ENCODE measurements at places on chromosomes 7 and 10.

GRCh38 chr10:114683593-114683992, 25.5 kb upstream of the ABLIM1 start:
- DNase-seq: no peak

- DNase-seq: no peak
Measured at GRCh38 chr10:59880019-59880717, 26.2 kb downstream of the CCDC6 start.

DNA sequence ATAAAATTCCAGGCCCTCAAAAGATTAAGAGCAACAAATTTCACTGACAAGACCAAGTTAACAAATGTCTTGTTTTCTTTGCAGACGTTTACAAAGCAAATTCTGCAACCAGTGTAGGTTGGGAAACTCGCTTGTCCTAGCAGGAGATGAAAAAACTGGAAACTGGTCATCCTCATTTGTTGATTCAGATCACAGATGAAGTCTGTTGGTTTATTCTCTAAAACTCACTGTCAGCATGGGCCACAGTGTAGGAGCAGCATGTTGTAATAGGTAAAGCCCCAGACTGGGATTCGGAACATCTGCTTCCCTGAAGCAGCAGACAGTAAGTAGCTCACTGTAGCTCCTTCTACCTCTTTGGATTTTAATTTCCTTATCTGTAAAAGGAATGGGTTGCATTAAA, 31.5 kb downstream of the PANK1 start:
- no peak for DNase-seq

GRCh38 chr10:14608381-14609001, 166.2 kb downstream of the FAM107B start:
- DNase-seq: no peak

GRCh38 chr10:92801978-92802872, 46.1 kb upstream of the EXOC6 start:
- DNase-seq: no peak

DNA sequence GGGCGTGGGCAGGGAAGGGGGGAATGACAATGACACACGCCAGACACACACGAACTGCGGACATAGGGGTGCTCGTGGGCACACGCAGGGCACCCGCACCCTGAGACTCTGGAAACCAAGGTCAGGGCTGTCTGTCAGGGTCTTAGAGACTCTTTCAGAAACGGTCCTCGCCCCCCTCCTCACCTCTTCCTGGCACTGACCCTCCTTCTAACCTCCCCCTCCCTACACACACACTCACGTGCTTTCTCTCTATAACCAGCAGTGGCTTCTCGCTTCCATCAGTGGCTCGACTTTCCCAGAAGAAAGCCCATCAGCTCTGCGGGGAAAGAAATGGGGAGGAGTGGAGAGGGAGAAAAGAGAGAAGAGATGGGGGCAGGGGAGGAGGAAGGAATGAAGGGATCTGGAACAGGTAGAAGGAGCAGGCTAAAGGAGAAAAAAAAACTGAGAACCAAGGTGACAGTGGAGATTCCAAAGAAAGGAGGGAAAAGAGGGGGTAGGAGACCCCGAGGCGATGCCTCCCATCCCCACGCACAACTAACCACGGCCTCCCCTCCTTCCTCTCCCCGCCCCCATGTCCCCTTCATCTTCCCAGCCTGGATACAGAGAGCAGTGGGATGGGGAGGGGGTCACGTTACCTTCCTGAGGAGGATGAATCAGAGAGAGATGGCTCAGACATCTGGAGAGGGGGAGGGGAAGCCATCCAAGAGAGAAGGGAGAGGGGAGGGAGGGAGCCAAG, 1.7 kb upstream of the VGF start:
- DNase-seq: no peak

GRCh38 chr10:132814469-132814856, 28.5 kb upstream of the NKX6-2 start:
- DNase-seq: peak; percentile 26

DNA sequence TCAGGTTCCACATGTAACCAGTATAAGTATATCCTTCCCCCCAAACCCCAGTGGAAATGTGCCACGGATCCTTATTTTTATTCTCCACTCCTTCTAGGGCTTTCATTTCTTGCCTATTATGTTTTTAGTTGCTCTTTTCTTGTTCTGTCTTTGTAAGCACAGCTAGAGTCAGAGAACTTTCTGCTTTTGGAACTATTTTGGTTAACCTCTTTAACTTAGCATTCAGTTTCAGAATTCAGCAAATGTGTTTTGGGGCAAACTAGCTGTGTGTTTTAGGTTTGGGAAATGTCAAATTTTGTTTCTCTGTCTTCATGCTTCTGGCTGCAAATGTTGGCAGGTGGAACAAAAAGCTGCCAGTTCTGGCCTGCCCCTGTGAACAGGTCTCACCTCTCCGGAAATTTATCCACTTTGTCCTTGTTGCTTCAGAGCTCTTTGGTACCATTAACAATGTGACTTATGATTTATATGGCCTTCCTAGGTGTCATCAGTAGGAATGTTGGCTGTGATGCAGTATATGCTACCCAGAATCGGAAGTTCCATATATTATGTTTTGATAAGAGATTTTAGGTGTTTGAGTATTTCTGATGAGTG, 156.1 kb downstream of the ADK start:
- no peak for DNase-seq

- no peak for DNase-seq
Measured at GRCh38 chr10:90745565-90745964, 112.3 kb downstream of the HTR7 start.

DNA sequence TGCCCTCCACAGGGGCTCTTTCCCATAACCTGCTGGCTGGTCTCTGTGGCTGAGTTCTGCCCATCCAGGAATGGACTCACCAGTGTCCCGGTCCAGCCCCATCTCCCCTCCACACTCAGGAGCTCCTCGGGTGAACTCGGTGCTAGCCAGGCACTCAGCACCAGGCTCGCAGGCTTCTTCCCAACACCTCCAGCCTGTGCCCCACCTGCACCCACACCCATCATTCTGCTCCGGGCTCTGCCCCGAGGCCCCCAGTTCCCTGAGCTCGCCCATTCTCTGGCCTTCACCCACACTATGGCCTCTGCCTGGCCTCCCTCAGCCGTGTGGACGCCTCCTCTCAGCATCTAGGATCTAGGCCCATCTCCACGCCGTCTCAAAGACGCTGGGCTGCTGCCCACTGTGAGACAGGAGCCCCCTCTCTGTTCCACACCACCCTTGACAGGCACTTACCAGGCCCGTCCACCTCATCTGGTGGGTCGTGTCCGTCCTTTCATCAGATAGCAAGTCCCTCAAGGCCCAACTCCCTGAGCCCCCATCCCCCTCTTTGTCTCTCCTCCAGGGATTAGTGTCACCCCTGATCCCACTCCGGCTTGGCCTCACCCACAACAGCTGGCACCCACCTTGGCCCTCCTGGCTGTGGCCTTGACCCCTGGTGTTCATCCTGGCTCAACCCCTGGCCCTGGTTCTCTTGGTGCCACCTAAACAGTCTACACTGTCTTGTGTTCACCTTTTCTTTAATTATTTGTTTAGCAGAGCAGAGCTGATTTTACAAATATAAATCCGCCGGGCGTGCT, 76.0 kb upstream of the FAM20C start:
- no peak for DNase-seq

DNA sequence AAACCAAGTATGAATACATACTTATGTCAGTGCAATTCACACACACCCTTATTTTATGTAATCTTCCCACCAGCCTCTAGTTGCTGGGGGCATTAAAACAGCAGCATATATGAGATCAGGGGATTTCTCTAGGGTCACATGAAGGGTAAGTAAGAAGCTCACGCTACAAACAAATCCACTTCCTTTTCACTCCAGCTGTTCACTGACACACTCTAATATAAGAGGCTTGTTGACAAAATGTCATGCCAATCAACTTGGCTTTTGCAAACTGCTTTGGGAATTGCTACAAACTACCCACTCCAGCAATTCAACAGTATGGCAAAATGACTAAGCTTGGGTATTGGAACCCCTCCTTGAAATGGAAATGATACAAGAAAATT, 10.3 kb downstream of the FAM3C start:
- no peak for DNase-seq

DNA sequence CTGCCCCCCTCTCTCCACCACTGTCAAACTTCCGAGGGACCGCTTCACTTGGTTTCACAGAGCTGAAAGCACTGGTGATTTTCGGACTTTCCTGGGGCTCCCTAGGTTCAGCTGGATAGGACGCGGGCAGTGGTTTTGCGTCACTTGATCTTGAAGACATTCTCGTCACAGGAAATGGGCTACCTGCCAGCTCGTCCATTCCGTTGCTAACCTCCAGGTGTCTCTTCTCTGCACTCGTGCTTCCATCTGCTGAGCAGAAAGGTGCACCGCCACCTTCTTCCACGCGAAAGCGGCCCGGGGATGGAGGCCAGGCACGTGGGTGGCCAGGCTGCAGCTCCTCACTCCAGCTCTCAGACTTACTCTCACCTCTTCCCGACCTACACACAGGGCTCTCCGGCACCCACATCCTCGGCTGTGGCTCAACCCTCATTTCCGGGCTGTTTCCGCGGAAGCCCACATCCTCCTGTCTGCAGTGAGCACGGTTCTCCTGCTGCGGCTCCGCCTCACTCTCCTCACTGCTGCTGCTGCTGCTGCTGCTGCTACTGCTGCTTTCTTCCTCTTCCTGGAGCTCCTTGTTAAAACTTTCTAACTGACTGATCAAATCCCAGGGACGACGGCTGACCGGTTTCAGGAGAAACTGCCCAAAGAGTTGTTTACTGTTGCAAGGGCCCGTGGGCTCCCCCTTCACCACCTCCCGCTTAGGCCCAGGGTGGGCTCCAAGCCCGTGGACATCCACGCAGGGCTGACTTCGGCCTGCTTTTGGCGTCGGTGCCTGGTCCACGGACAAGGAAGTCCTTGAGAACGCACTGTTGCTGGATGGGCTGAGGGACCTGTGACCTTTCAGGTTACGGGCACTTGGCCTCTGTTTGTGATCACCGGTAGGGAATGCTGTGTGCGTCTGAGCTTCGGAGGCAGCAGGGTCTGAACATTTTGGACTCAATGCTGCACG, 32.1 kb downstream of the JCAD start:
- DNase-seq: no peak

- DNase-seq: no peak
Measured at GRCh38 chr10:55358539-55358938, 557.5 kb upstream of the PCDH15 start.

- peak; percentile 81 for DNase-seq
Measured at GRCh38 chr10:119817991-119818888, 54.4 kb downstream of the MCMBP start.

GRCh38 chr7:552868-553635, 33.4 kb upstream of the PDGFA start:
- DNase-seq: no peak
